ENCODE measurements at places on chromosomes 7 and 10. TPM values are rescaled to one million over a fixed set of nuclear protein-coding genes. Genes with fewer than 3 reads are reported as not detected.

DNA sequence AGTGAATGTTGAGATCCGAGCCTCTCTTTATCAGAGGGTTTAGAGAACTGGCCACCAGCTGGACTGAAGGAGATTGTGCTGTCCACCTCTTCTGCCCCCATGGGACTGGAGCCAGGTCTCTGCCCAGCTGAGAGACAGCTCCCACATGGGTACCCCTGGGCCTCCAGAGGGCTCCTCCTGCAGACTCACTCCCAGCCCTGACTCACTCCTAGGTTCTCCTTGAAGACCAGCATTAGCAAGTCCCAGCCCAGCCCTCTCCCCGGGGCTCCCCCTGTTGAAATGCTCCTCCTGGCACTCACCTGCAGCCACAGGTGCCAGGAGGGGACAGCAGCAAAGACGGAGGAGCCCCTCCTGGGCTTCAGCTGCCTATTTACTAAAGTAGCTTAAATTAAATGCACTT lies 126.9 kb downstream of the CXCL12 start:
- no peak for DNase-seq

DNA sequence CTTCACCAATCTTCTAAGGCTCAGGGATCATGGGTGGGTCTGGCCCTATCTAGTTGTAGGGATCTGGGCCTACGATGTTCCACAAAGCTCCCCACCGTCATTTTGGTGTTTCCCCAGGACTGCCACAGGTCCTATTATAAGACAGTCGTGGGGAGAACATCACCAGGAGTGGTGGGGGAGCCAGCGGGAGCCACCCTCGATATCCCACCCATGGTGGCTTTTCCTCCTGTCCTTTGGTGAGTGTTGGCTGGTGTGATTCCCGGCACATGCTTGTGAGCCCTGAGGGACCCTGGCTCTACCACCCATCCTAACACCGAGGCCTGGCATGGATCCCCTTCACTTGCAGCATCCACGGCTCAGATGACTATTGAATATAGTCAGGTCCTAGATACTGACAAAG lies 247.4 kb downstream of the ACTR3B start:
- DNase-seq: no peak

DNA sequence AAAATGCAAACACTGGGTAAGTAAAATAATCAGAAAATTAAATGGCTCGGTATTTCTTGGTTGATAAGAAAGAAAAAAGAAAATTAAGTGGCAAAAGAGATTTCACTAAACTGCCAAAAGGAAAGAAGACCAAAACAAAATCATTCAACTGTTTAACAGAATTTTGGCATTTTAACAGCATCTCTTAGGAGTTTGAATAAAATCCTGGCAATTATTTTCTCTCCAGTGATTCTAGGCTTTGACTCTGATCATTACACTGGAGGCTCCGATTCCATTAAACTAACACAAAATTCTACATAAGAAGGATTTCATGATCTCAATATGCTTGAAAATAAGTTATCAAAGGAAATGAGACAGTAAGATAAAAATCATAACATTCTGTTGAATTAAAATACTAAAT lies 62.3 kb downstream of the ARHGAP21 start:
- DNase-seq: no peak

DNA sequence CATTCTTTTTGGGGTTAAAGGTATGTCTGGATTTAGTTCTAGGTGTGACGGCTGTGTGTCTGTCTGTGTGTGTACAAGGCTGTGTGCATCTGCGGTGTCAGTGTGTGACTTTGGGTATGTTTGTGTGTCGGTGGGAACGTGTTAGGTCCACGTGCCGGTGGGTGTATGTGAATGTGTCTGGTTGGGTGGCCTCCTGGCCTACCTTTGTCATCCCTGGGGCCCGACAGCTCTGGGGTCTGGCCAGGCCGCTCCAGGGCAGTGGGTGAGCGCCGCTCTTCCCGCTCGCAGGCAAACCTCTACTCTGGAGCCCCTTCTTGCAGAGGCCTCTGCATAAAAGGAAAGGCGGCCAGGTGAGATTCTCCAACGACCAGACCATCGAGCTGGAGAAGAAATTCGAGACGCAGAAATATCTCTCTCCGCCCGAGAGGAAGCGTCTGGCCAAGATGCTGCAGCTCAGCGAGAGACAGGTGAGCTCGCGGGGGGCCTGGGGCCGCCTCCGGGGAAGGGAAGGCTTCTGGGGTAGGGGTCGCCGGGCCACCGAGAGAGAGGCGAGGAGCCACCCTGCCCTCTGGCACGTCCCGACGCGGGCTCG lies 2.4 kb downstream of the HHEX start:
- DNase-seq: peak; percentile 11

- DNase-seq: no peak
These were observed 37.9 kb upstream of the SH2B2 start for GRCh38 chr7:102248456-102249395.

DNA sequence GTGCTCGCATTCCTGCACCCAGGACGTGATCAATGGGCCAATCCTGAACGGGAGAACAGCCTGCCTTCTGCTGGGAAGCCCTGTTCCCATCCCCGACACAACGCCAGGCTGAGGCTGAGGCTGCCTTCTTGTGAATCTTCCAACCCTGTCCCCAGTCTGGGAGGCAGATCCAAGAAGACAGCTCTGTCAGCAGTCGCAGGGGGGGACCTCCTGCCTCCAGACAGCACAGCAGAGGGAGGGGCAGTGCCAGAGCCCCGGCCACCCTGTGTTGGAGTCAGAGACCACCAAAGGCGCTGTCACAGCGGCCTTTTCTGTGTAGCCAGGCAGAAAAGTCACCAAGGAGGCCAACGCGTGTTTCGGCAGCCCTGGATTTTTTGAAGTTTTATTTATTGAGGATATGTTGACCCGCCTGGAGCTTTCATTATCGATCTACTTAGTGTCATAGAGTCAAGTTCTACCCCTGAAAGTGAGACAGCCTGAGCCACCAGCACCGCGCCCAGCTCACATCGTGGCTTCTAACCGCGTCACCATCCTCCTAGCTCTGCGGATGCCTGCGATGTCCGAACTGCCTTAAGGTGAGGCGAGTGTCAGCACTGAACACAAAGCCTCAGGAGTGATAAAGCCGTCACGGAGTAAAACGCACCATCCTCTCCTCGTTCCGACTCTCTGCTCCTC lies 86.1 kb downstream of the PTPRN2 start:
- no peak for DNase-seq

DNA sequence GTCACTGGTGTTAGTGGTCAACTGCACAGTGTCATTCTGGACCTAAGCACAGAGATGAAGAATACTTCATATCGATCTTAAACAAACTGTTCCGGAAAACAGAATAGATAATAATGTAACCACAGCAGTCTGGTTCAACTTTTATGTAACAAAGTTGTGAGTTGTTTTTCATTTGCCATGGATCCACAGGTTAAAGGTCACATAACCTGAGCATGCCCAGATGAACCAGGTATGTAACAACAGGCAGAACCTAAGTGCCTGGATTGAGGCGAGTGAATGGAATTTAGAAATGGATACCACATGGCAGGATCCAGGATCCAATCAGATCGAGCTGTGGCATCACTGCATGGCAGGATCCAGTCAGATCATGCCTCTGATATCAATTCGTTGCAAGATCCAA lies 87.1 kb downstream of the CLEC2L start:
- no peak for DNase-seq

DNA sequence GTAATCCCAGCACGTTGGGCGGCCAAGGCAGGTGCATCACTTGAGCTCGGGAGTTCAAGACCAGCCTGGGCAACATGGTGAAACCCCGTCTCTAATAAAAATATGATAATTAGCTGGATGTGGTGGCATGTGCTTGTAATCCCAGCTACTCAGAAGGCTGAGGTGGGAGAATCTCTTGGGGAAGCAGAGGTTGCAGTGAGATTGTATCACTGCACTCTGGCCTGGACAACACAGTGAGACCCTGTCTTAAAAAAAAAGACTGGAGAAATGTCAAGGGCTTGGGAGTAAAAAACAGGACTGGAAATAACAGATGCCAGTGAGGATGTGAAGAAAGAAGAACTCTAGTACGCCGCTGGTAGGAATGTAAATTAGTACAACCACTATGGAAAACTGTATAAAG lies 16.7 kb upstream of the NUP205 start:
- DNase-seq: no peak

DNA sequence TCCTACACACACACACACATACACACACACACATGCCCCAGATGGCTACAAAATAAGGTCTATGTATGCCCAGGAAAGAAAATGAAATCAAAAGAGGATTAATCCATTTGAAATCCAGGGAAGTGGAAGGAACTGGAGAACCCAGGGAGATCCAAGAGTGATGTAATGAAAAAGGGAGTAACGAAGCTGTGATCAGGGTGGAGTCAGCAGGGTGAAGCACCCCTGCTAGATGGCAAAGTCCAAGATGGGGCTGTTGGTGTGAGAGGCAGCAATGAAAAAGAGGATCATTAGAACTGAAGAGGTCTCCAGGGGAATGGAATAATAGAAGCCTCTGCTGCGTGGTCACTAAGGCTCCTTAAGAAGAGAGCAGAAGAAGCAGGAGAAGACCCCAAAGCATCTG lies 43.6 kb upstream of the IL6 start:
- DNase-seq: peak; percentile 35

DNA sequence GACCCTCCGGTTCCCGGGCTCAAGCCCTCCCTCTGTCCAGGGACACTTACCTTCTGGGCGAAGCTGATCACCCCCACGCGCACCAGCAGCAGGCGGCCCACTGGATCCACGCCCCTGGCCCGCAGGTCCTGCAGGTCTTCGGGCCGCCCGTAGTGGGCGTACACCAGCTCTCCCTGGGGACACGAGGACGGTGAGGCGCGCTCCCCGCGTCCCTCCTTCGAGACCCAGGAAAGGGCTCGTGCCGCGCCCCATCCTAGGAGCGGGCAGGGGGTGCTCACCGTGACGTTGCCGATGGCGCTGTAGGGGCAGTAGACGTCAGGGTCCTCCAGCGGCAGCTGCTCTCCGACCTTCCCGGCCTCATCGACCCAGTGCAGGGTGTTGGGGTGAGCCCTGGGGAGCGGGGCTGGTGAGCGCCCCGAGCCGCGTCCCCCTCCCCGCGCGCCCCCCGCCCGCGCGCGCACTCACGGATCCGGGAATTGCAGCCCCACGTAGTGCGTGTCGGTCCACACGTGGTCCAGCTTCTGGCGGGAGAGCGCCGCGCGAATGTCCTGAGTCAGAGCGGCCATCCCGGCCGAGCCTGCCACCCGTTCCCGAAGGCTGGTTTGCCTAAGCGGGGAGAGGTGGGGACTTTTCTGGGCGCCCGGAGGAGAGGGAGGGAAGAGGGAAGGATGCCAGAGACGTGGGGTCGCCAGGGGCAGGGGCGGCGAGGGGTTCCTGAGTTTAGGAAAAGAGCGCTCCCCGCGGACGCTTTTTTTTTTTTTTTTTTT lies 8.2 kb downstream of the TFR2 start:
- peak; percentile 70 for DNase-seq

DNA sequence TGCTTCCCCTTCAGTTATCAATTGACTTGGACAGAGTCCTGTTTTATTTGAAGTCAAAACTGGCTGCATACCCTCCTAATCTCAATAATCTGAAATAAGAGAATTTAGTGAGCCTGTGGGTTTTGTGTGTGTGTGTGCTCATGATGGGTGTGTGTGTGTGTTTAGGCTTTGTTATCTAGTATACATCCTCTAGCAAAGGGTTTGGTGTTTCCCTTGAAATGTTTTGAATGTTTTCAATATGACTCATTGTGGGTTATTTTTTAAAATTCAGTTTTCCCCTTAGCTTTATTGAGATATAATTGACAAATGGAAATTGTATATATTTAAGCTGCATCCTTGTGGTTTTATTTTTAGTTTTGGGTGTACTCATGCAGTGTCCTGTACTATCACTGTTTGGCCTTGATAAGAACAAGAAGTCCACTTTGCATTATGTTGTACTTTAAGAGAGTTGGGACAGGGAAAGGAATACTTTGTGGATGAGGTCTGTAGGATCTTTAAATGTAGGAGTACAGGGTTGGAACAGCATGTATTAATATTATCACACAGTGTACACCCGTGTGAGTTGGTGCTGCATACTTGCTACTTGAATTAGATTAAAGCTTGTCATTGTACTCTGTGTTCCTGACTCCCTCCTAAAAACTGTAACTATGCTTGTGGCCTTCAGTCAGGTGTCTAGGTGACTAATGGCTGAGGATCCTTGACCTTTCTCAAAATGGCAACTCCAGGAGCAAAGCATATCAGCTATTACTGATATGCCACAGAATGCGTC lies 58.3 kb downstream of the VCL start:
- no peak for DNase-seq

DNA sequence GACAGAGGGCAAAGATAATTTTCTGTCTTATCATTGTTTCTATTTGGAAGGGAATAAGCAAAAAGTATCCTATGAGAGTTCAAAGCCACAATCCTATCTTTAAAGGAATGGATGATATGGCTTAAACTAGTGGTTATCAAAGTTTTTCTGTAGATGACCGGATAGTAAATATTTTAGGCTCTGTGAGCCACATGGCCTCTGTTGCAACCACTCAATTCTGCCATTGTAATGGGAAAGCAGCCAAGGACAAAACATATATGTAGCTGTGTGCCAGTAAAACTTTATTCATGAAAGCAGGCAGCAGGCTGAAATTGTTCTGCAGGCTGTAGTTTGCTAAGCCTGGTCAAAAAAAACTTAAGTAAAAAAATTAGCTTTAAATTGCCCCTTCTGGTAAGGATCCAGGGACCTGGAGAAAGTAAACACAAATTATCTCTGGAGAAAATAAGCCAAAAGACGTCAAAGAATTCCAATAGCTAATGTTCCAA lies 73.3 kb downstream of the THSD7A start:
- DNase-seq: no peak

DNA sequence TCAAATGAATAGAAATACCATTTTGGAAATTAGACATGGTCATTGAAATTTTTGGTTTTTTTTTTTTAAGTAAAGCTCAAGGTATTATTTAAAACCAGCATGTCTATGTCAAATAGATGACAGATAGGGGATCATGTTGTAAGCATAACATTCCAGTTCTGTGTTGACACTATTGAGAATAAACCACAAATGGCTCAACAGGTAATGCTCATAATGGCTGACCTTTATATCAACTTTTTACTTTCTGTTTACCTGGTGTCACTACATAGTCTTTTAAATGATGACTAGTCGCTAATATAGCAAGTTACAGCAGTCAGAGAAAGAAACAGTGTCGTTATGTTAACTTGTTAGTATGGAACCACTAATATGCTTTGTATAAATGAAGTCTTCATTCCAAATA lies 616.0 kb downstream of the GATA3 start:
- DNase-seq: no peak

DNA sequence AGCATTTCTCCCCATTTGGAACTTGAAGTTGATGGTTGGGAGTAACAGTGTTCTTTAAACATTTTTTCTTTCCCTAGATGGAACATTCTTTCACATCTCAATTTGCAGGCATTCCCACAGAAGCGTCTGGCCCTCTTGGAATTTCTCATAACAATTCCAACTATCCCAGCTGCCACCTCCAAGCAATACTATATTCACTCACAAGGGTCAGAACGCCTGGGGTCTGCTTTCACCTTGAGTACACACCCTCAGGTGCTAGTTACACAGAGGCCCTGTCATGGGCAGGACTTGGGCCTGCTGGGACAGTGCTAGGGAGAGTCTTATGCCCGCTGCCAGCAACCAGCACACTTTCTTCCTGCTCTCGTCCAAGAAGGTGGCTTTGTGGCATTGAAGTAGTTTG lies 136.5 kb downstream of the JCAD start:
- DNase-seq: no peak

GRCh38 chr7:131893631-131894340 lies 337.4 kb upstream of the PODXL start:
- no peak for DNase-seq

Gene SP8
- polyA plus RNA-seq: not detected

Gene ZNF736
- polyA plus RNA-seq: 13.0 TPM

Gene THNSL1
- polyA plus RNA-seq: 7.8 TPM

Gene MUC12
- polyA plus RNA-seq: 3.3 TPM

Gene HOXA1
- polyA plus RNA-seq: 1.5 TPM

Gene NUPR2
- 1.4 TPM for polyA plus RNA-seq

All from large intestine (tissue), 12 donors.